C1 segment of cervical spinal cord (tissue), 14 donors: ENCODE measurements at places on chromosomes 6 and 20.

GRCh38 chr6:50655848-50656453 is 57.4 kb upstream of the TFAP2D start:
- no peak for DNase-seq

- DNase-seq: no peak
These were observed 67.7 kb upstream of the ZNFX1 start for GRCh38 chr20:49345524-49345923.

DNA sequence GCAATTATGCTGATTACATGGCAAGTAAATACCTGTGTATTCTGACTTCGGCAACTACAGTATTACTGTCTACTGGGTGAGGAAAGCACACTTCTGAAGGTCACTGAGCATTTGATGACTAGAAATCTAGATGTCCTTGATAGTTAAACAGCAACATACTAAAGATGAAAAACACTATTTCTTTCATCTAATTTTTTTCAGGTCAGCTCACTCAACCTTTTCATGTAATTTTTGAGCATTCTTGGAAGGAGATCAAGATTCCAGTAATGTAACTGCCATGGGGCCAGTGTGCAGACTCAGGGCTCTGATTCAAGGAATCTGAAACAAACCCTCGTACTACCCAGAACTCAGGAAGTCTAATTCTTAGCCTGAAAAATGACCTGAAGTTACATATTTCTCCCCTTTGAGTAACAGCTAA is 222.6 kb upstream of the TAB2 start:
- no peak for DNase-seq

GRCh38 chr6:36976931-36977330 is 9.1 kb downstream of the MTCH1 start:
- no peak for DNase-seq

GRCh38 chr20:19008497-19008896 is 194.9 kb downstream of the SCP2D1 start:
- DNase-seq: no peak

- no peak for DNase-seq
These were observed 267.0 kb downstream of the TMEM242 start for GRCh38 chr6:157056275-157056674.

- DNase-seq: no peak
These were observed 205.5 kb upstream of the AGPAT4 start for GRCh38 chr6:161479376-161479775.

DNA sequence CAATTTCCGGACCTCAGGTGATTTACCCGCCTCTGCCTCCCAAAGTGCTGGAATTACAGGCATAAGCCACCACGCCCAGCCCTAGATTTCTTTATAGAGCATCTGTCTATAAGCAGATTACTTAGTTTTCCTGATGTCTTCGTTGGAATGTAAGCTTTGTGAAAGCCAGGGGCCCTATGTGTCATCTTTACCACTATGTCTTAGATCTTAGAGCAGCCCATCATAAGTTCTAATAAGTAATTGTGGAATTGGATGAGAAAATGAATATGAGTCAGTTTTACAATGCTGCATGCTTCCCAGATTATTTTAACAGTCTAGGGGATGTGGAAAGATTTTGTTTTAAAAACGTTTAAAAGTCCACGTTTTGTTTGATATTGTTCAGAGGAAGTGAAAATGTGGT is 9.1 kb upstream of the ZBTB2 start:
- DNase-seq: no peak

DNA sequence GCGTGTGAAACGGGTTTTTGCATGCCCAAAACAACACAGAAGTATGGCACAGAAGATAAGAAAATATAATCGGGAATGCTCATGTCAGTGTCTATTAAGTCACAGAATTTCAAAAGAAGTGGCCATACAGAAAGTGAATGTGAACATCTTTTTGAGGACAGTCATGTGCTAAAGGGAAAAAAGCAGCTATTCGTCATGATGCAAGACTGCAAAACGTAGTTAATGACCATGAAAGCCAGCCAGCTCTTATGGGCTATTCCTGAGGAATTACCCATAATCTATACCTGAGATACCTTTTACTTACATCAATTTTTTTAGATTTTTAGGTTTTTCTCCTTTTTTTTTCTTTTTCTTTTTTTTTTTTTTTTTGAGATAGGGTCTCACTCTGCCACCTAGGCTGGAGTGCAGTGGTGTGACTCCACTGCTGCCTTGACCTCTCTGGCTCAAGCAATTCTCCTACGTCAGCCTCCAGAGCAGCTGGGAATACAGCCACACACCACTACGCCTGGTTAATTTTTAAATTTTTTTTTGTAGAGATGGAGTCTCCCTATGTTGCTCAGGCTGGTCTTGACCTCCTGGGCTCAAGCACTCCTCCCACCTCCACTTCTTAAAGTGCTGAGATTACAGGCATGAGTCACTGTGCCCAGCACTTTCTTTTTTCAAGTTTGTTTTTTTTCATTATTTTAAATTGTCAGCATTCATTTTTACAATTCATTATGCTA is 18.1 kb upstream of the ZBP1 start:
- no peak for DNase-seq

- DNase-seq: no peak
These were observed 32.9 kb downstream of the PKIG start for GRCh38 chr20:44615169-44615791.

GRCh38 chr6:83605517-83605916 is 93.2 kb downstream of the PRSS35 start:
- no peak for DNase-seq

DNA sequence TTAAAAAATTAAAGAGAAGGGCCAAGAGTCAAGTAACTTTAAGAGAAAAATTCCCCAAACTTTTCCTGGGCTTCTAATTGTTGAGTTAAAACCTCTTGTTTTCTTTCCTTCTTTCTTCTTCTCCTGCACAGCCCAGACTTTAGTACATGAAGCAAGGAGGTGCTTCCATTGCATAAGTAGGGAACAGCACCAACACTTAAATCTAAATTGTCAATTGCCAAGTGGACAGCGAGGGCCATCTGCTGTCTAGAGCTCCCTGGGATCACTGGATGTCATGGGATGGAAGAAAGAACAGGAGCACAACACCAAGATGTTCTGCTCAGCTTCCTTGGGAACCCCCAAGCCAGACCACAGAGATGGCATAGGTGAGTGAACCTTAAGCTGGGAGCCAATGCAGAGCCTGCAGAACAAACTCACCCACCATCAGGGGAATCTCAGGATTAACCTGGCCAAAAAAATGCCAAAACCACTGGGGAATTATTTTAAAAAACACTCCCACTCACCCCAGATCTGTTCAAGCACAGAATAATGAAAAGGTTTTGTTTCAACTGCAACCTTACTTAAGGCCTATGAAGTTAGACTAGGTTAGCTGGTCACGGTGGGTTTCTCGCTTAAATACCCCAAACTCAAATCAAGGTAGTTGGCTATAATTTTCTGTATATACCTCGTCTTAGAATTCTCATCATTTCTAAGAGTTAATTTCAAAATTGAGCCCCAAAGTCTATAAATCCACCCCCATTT is 67.8 kb downstream of the TNFRSF21 start:
- no peak for DNase-seq

- no peak for DNase-seq
These were observed 17.5 kb downstream of the FRMD1 start for GRCh38 chr6:168061269-168062210.

GRCh38 chr6:156848123-156848522 is 70.9 kb downstream of the ARID1B start:
- DNase-seq: no peak

DNA sequence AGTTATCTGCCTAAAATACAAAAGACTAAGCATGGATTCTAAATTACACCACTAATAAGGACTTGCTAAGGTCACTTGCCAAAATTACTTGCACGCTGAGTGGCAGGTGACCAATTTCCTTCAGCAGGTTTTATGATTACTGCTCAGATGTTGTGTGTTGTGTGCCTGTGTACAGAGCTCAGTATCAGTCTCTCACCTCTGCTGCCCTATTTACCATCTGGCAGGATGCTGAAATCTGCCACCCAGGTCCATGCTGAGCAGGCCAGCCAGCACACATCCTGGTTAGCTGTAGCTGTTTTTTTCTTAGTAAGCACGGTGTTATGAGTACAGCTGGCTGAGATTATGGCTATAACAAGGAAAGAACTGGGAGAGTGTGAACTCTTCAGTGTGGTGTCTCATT is 34.0 kb downstream of the ELOVL4 start:
- DNase-seq: no peak

GRCh38 chr6:42406306-42407280 is 45.1 kb downstream of the TRERF1 start:
- DNase-seq: no peak

- no peak for DNase-seq
These were observed 526.4 kb downstream of the PRKN start for GRCh38 chr6:162200945-162201690.

GRCh38 chr6:167751579-167752115 is 75.1 kb upstream of the AFDN start:
- no peak for DNase-seq

GRCh38 chr6:917296-917695 is 224.4 kb upstream of the EXOC2 start:
- DNase-seq: no peak

- DNase-seq: no peak
These were observed 136.9 kb downstream of the NKAIN2 start for GRCh38 chr6:123940551-123940950.

DNA sequence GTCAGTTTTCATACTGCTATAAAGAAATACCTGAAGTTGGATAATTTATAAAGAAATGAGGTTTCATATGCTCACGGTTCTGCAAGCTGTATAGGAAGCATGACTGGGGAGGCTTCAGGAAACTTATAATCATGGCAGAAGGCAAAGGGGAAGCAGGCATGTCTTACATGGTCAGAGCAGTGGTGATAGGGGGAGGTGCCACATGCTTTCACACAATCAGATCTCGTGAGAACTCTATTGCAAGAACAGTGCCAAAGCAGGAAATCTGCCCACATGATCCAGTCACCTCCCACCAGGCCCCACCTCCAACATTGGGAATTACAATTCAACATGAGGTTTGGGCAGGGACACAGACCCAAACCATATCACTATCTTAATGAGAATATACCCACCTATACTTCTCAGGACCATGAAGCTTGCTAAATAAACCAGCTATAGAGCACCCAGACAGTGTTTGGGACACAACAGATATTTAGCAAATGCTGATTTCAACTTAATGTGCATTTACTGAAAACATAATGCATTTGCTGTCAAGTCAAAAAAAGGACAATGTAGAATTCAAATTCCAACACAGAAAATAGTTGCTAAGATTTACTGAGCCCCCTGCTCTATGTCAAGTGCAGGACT is 63.8 kb downstream of the TNFRSF21 start:
- no peak for DNase-seq

GRCh38 chr20:37703035-37703845 is 9.4 kb downstream of the CTNNBL1 start:
- no peak for DNase-seq

DNA sequence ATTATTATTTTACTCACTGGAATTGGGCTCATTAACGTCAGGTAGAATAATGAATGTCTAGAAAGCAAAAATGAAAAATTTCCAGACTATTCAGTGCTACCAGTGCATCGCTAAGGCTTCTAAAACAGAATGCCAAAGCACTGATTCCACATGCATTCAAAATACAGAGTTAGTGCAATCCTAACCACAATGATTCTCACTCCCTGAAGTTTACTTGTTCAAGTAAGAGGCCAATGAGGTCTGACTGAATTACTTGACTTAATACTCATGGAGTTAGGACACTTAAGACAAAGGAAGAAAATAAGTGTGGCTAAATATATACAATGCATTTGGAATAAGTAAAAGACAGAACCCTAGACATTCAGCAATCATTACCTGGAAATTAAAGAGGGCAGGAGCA is 220.5 kb downstream of the PKHD1 start:
- DNase-seq: no peak

DNA sequence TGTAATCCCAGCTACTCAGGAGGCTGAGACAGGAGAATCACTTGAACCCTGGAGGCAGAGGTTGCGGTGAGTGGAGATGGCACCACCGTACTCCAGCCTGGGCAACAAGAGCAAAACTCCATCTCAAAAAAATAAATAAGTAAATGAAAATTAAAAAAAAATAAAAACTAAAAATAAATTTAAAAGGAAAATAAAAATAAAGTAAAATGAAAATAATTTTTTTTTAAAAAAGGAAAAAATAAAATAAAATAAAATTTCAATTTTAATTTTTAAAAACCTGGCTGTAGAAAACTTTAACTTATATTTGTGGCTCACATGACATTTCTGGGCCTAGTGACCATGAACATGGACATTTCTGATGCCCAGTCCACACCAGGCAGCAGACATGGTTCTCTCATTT is 16.1 kb downstream of the HCK start:
- DNase-seq: no peak

GRCh38 chr6:114342086-114342825 is 567 bp downstream of the HS3ST5 start:
- DNase-seq: no peak

- DNase-seq: no peak
These were observed 3.1 kb downstream of the JAG1 start for GRCh38 chr20:10670501-10671220.

- DNase-seq: no peak
These were observed 232.9 kb downstream of the SAMD5 start for GRCh38 chr6:147741389-147741788.

DNA sequence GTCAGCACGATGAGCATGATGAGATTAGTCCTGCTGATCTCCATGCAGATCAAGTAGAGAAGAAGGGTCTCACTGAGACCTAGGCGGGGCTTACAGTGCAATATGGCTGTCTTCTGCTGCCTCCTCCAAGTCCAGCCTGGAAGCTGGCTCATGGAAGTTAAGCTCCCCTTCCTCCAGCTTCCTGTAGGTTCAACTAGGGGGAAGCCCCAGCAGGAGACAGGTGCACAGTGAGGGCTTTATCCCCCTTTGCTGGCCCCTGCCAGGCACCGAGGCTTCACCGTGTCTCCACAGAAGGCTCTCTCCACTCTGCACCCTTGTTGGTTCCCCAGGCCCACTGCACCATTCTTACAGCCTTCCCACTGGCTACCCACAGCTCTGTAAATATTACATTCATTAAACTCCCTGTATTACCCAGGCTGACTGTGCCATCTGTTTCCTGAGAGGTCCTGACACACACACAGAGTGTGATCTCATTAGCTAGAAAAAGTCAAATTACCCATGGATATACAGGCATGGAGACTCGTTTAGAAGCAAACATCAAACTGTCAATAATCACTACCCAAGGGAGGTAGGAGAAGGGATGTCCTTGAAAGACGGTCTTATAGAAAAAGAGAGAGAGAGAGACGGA is 90.4 kb downstream of the SLC2A10 start:
- DNase-seq: no peak

DNA sequence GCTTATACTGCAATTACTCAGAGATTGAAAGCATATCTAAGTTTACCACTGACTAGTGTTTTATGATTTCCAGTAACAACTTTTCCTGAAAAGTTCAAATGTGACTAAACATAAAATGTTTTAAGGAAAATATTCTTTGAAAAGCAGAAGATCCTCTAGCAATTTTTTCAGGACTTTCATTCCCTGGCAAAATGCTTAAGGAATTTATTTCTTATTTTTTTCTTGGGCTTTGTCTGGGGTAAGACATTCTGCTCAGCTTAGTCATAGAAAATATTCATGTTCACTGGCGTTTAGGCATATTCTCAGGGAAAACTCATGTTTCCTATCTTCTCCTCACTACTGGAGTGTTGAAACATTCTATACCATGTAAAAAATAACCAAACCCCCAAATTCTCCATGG is 235.3 kb upstream of the CEP162 start:
- no peak for DNase-seq

GRCh38 chr6:33717934-33718455 is 6.5 kb upstream of the UQCC2 start:
- no peak for DNase-seq
